Glutamatergic neuron (in vitro differentiated cells): ENCODE measurements at places on chromosomes 16 and 17.

DNA sequence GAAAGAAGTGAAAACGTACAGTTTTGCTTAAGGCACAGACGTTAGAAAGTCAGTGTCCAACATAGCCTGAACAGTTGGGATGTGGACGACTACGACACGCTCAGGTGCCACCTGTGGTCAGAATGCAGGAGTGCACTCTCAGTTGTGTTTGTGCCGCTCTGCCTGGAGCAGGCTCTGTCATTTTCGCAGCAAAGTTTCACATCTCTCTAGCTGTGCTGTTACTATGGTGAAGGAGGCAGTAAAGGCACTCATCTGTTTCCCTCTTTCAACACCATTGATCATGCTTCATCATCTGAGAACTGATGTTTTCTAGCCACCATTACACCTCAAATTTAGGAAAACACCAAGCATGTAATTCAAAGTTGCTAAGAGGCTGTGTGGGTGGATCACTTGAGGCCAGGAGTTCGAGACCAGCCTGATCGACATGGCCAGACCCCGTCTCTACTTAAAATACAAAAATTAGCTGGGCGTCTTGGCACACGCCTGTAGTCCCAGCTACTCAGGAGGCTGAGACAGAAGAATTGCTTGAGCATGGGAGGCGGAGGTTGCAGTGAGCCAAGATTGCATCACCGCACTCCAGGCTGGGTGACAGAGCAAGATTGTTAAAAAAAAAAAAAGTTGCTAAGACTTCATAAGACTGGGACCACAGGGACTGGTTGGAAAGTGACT lies 44.9 kb upstream of the DNAJA2 start:
- DNase-seq, result peak; percentile 52

DNA sequence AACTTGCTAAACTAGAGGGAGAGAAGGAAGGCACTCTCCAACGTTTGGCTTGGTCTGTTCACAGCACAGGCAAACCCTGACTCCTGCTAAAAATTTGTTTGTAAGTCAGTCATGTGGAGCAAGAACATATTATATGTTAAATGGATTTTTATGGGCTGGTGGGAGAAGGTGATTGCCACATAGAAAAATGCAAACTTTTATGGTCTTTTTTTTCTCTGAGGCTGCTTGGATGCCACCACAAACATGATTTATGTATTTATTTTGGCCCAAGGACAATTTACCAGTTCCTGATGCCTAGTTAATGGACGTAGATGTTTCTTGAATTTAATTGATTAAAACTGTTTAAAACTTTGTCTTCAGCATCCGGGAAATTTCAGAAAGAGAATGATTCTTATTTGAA lies 274.2 kb upstream of the MYOCD start:
- no peak for DNase-seq

- no peak for DNase-seq
These were observed 33.6 kb upstream of the CDH5 start for GRCh38 chr16:66332634-66333610.

DNA sequence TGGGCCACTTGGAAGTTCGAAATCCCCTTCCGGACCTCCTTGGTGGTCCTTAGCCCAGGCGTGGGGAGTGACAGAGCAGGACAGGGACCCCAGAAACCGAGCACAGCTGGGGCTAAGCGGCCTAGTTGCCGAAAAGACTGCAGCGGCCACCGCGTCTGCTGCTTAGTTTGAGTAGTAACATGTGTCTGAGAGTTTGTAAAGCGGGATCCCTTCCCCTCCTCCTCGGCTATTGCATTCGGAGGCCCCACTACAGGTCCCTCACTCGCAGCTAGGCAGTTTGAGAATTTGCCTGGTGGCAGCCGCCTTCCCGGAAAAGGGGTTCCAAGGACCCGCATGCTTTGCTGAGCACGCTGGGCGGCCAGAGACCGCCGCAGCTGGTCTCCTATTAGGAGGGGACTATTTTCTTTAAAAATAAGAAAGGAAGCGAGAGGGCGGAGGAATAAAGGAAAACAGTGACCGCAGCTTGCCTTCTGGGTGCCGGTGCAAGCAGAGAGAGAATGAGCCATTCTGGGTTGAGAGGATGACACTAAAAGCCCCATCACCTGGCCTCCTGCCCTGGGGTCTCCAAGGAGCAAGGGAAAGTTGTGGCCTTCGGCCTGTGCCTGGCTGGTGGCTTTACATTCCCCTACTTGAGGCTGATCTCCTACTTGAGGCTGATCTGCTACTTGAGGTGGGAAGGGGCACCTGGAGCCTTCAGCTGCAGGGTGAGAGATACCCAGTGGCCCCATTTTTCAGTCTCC lies 1.1 kb upstream of the HOXB5 start:
- DNase-seq, result no peak

GRCh38 chr17:58314706-58315015 lies 13.9 kb downstream of the TSPOAP1 start:
- peak; percentile 1 for DNase-seq

GRCh38 chr16:23268561-23268960 lies 33.5 kb upstream of the SCNN1B start:
- DNase-seq, result no peak

DNA sequence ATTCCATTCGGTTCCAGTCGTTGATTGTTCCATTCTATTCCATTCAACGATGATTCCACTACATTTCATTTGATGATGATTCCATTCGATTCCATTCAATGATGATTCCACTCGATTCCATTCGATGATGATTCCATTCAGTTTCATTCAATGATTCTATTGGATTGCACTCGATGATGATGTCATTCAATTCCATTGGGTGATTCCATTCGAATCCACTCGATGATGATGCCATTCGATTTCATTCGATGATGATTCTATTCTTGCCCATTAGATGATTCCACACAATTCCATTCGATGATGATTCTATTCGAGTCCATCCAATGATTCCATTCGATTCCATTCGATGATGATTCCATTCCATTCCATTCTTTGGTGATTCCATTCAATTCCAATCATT lies 1283.7 kb downstream of the TP53TG3F start:
- DNase-seq, result no peak

DNA sequence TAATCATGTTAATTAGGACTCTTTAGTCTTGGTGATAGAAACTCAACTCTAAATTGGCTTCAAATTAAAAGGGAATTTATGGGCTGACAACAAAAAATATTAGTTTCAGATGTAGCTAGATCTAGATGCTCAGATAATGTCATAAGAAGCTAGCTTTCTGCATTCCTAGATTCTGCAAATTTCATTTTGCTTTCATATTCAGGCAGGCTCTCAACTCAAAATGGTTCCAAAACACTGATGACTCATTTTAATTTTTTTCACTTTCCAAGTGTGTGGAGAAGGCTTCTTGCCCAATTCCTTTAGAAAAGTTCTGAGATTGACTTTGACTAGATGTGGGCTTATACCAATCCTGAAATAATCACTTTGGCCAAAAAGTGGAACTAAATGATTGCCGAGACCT lies 236.7 kb upstream of the GOT2 start:
- DNase-seq, result no peak

DNA sequence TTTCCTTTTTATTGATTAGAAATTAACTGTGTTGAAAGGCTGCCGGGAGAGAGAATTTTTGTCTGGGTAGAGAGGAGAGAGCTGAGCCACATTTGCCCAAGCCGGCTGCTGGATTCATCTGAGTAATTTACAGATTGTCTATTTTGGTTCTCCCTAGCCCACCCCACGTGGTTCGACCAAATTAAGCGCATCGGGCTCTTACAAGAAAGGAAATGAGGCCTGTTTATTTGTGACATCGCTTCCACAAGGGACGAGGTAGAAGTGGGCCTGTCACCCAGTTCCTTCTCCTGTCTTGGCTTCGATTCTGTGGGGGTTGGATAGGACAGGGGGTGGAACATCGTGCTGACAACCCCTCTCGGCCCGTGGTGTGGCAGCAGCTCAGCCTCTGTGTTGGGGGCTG lies 42.9 kb downstream of the SYT17 start:
- DNase-seq, result no peak

DNA sequence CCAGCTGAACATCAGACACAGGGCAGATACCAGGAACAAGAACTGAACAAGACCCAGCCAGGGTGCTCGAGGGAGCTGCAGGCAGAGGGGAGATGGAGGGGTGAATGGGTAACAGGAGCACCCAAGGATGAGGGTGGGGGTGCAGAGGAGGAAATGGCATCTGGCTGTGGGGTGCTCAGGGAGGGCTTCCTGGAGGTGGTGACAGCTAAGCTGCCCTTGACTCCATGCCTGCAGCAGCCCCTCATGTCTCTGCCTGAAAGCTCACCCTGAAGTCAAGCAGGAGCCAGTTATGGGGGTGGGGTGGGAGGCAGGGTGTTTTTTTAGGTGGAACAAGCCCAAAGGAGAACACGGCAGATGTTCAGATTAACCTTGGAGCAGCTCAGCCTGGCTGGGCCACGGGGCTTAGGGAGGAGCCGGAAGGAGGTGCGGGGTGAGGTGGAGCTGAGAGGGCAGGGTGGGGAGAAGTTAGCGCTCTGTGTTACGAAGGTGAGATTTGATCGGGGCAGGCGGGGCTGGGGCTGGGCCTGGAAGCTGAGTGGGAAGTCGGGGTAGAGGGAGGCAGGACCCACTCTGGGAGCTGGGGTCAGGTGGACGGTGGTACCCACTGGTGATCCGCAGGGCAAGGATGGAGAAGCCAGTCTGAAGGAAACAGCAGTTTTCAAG lies 143.0 kb downstream of the ENGASE start:
- no peak for DNase-seq

GRCh38 chr16:1002399-1003166 lies 21.0 kb downstream of the SOX8 start:
- no peak for DNase-seq

GRCh38 chr17:75346906-75347305 lies 57.7 kb upstream of the SLC25A19 start:
- no peak for DNase-seq

- DNase-seq, result no peak
These were observed 4.3 kb downstream of the USP32 start for GRCh38 chr17:60387666-60388065.

- DNase-seq, result no peak
These were observed 6.1 kb upstream of the RNF157 start for GRCh38 chr17:76246080-76247066.

- no peak for DNase-seq
These were observed 9.0 kb upstream of the CDH3 start for GRCh38 chr16:68636064-68636560.

- DNase-seq, result peak; percentile 71
These were observed 35.9 kb downstream of the CBFA2T3 start for GRCh38 chr16:88940862-88941817.

- DNase-seq, result no peak
These were observed 566.4 kb upstream of the C16orf82 start for GRCh38 chr16:26500326-26500725.

DNA sequence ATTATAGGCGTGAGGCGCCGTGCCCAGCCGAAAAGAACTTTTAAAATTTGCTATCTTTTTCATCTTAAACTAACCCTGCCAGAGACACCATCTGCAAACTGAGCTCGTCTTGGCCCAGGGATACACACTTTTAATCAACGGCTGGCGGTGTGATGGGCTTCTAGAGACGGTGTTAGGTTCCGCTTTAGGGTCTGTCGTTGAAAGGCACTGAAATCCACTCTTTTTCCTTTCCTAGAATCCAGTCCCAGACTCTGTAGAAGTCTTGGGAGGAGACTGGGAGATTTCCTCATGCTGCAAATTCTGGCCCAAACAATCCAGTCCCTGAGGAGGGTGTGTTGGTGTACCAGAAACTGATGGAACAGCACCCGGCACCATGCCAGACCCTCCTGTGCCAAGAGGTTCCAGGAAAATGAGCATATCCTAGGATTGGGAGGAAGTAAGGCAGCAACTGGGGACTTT lies 52.0 kb upstream of the TEX2 start:
- DNase-seq, result no peak

GRCh38 chr17:52026075-52026474 lies 132.4 kb downstream of the CA10 start:
- DNase-seq, result no peak

DNA sequence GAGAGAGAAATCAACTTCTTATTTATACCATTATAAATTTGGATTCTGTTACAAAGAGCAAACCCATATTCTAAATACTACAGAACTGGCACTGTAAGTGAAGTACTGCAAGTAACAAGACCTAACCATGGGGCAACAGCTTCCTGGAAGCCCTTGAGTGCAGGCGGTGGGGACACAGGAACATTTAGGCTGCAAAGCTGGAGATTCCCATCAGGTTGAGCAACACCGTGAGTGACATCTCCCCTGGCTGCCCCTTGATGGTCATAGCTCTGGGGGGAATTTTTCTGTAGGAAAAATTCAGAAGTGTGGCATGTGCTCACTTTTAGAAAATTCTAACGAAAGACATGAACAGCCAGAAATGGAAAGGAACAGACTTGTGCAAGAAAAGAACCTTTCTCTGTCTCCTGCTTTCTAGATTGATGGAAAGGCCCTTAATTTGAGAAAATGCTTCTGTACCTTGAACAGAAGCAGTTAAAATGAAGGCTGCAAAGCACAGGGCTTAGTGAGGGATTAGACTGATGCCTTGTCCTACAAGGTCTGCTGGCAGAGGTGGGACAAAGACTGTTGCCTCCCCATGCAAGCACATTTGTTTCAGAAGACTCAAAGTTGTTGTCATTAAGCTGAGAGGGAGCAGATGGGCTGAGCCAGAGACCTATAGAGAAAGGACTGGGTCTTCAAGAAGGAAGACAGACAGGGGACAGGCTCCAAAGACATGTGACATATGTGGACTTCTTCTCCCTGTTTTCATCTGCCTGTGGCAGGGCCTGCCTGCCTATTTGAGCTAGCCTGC lies 380.8 kb downstream of the SLC39A11 start:
- no peak for DNase-seq

GRCh38 chr17:19433727-19434340 lies 22.8 kb downstream of the RNF112 start:
- no peak for DNase-seq

DNA sequence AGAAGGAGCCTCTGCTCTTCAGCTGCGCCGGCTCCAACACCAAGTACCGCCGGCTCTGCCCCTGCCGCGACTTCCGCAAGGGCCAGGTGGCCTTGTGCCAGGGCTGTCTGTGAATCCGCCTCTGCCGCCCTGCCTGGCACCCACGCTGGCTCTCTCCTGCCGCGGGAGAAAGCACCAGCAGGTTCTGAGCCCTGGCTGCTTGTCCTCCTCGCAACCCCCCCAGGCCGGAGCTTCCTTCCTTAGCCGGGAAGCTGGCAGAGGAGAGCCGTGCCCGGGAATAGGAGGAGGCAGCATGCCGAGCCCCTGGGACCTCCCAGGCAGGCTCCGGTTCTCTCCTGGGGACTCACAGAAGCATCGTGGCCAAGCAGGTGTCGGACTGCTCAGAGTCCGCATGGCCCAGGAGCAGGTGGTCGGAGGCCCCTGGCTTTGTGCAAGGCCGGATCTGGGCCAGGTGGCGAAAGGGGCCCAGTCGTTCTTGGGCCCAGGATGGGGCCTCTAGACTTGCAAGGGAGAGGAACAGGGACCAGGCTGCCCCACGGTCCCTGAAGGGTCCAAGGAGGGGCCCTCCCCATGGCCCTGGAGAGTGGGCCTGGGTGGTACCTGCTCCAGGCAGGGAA lies 80.6 kb downstream of the MGAT5B start:
- DNase-seq, result no peak

DNA sequence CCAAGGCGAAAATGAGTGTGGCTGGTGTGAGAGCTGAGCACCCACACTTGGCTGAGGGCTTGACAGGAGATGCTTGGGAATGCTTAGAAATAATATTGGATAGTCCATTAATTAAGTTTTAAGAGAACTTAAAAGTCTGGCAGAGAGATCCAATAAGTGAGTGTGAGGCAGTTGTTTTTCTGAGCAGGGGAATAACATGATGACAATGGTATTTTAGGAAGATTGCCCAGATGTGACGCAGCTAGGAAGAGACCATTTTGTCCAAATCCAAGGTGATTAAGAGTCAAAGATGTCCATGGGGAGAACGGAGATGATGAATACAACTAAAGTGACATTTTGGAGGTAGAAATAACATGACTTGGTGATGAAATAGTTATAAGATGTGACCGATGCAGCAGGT lies 102.8 kb upstream of the AXIN2 start:
- no peak for DNase-seq

GRCh38 chr16:31460582-31461002 lies 1.3 kb downstream of the ARMC5 start:
- no peak for DNase-seq
